Right atrium auricular region (tissue), 2 donors: ENCODE measurements at places on chromosomes 2 and 18. TPM values are rescaled to one million over a fixed set of nuclear protein-coding genes. Genes with fewer than 3 reads are reported as not detected.
A peak's percentile ranks its signal among the peaks of the same experiment; 100 is the strongest.

The FASTKD2 gene
- total RNA-seq: 22.2 TPM

- no peak for DNase-seq
Measured at GRCh38 chr2:241505086-241505780, 3.2 kb downstream of the STK25 start.

- no peak for DNase-seq
Measured at GRCh38 chr2:24507549-24507948, 16.5 kb downstream of the NCOA1 start.

GRCh38 chr18:24089076-24089475, 49.8 kb upstream of the CABYR start:
- DNase-seq: no peak

DNA sequence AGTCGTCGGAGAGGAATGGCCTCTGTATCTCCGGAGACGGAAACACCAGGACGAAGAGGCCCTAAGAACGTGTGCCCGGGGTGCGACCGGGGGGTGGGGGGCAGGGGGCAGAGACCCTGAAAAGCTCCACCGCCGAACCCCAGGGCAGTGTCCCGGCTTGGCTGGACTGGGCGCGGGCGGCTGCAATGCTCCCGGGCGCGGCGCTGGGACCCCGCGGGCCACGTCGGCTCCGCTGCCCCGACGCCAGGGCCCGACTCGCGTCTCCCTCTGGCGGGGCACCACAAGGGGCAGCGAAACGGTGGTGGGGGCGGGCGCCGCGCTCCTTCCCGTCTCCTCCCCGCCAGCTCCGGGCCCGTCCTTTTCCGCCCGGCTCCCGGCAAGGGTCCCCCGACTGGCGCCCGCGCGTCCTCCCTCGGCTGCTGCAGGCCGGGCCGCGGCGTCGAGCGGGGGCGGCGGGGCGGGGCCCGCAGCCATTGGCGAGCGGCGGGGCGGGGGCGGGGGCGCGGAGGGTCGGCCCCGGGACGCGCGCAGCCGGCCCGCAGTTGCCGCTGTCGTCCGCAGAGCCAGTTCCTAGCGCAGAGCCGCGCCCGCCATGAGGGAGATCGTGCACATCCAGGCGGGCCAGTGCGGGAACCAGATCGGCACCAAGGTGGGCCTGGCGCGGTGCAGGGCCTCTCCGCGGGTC, at the start of gene TUBB6:
Gene TUBB6, plus strand, starts transcription at position 541 of the 685 bp plus-strand sequence. Its CDS starts 52 bp downstream, at position 593.
- peak; percentile 73 for DNase-seq

GRCh38 chr2:1517786-1518185, 104.5 kb downstream of the TPO start:
- DNase-seq: no peak
